ENCODE measurements at places on chromosomes 3 and 15. TPM values are rescaled to one million over a fixed set of nuclear protein-coding genes. Genes with fewer than 3 reads are reported as not detected.

The THBS1 gene
- total RNA-seq = 283 TPM

The MUC4 gene
- 0.03 TPM for total RNA-seq

The ARGFX gene
- total RNA-seq = not detected

The LMLN gene
- total RNA-seq = 10.1 TPM

The LTF gene
- 5.4 TPM for total RNA-seq

The ABHD14A gene
- 12.5 TPM for total RNA-seq

DNA sequence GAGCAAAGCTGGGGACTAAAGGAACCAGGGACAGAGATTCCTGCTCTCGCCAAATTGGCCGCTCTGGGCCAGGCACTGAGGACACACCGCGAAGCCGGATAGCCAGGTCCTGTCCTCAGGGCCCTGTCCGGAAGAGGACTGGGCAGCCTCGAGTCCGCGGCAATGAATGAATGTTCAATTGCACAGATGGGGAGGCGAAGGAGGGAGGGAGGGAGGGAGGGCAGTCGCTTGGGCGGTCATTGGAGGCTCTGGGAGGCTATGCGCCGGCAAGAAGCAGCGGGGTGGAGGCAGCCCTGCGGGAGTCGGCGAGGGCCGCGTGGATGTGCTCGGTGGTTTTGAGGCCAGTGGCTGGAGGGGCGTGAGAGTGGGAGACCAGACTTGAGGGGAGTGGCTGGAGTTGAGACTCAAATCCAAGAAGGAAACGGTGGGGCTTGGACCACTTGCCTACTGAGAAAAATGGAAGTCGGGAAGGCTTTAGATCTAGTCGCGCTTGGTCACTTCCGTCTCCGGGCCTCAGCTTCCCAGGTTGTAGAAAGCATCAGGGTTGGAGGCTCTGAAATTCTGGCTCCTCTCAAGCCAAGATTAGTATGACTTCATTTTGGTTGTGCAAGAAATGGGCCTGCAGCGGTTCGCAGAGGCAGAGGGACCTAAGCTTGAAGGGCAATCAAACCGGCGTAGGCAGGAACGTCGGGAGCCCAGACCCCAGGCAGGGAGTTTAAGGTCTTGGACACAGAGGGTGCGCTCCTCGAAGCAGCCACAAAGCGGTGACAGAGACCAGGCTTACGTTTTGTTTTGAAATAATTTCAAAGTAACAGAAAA lies 21.1 kb upstream of the PLXND1 start:
- no peak for DNase-seq

GRCh38 chr15:76974456-76975036 lies 20.4 kb upstream of the PSTPIP1 start:
- DNase-seq = no peak

DNA sequence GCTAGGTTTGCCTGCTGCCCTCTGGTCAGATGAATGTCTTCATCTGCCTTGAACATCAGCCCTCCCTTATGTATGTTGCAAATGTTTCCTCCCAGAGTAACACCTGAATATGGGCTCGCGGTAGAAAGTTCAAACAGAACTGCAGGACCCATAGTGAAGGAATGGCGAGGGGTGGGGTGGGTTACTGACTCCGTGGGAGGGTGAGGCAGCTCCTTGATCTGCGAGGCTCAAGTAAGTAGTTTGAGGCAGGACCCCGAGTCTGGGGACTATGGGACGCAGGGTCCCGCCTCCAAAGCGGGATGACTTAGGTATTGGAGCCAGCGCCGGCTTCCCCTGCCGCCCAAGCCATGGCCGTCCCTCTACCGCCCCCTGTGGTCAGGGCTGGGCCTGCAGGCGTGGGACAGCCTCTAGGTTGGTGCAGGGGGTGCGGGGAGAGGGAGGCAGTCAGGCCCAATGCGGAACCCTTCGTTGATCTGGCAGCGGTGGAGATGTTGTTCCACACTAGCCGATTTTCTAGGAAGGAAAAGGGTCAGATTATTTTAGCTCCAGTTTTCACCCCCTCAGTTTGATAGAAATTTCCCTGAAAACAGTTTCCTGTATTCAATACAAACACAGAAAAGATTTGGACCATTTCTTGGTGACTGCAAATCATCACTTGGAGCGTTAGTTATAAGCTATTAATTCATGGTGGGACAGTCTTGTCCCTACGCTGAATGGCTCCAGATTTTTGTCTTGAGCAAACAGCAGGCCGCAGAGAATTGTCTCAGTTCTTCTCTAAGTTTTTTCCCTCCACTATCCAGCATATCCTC lies 72.3 kb downstream of the CORO2B start:
- no peak for DNase-seq

DNA sequence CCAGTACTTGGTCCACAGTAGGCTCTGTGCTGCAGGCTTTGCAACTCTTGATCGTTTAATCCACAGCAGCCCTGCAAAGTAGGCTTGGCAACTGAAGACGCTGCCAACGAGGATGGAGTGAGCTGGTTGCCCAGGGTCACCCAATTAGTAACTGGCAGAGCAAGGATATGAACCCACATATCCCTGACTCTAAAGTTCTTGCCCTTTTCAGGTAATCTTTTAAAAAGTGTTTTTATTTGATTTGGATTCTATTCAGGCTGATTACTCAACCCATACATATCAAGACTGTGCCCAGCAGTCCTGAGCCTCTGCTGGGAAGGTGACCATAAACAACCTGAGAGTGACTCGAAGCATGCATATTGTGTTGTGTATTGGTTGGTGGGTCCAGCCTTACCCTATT lies 50.3 kb downstream of the PSMD6 start:
- DNase-seq = no peak

DNA sequence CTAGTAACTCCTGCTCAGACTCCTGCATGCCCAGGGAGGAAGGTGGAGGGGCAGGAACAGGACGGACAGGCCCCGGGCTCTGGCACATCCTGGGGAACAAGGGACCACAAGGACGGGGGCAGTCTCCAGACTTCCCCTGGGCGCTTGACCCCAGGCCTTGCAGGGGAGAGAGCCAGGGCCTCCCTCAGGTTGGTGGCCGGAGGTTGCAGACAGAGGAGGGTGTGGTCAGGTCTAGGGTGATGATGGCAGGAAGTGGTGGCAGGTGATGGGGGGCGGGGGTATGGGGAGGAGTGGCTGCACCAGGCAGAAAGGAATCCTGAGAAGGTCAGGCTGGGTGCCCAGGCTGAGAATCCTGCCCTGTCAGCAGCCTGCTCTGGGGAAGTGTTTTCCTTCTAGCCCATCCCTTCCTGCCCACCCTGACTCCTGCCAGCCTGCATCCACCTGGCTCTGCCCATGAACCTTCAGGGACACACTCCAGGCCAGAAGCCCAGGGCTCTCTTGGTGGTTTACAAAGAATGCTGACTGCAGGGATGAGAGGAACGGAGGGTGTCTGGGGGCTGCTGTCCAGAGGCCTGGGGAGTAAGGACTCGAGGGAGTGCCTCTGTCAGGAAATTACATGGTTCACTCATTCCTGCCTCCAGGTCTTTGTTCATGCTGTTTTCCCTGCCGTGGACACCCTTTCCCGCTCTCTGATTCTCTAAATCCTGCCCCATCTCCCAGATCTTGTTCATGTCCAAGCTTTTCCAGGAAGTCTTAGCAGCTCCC lies 15.8 kb downstream of the LOXL1 start:
- DNase-seq = no peak

GRCh38 chr3:132368962-132369361 lies 48.3 kb upstream of the DNAJC13 start:
- DNase-seq = no peak

- no peak for DNase-seq
These were observed 140.5 kb downstream of the LRRK1 start for GRCh38 chr15:101059381-101060341.

GRCh38 chr3:17846466-17846865 lies 104.0 kb upstream of the TBC1D5 start:
- DNase-seq = no peak

- no peak for DNase-seq
These were observed at the start of gene DNAJB8 for GRCh38 chr3:128466840-128467541. Gene DNAJB8, minus strand, starts transcription at chr3:128466890. Its CDS starts 3,645 bp downstream, at chr3:128463245.

DNA sequence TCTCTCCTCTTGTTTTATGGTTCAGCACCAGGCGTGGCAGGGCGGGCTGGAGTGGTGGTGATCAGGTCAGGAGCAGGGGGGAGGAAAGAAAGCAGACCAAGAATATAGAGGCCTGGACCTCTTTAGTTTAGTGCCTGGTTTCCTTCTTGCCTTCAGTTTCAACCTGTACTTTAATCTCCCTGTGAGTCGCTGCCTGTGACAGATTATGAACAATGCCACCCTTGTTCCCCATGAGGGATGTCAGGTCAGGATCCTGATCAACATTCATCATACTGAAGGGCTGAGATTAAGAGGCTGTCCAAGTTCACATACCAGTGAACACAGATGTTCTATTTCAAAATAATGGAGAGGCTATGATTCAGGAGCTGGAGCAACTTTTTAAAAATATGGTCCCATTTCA lies 11.4 kb downstream of the ENTPD3 start:
- no peak for DNase-seq

DNA sequence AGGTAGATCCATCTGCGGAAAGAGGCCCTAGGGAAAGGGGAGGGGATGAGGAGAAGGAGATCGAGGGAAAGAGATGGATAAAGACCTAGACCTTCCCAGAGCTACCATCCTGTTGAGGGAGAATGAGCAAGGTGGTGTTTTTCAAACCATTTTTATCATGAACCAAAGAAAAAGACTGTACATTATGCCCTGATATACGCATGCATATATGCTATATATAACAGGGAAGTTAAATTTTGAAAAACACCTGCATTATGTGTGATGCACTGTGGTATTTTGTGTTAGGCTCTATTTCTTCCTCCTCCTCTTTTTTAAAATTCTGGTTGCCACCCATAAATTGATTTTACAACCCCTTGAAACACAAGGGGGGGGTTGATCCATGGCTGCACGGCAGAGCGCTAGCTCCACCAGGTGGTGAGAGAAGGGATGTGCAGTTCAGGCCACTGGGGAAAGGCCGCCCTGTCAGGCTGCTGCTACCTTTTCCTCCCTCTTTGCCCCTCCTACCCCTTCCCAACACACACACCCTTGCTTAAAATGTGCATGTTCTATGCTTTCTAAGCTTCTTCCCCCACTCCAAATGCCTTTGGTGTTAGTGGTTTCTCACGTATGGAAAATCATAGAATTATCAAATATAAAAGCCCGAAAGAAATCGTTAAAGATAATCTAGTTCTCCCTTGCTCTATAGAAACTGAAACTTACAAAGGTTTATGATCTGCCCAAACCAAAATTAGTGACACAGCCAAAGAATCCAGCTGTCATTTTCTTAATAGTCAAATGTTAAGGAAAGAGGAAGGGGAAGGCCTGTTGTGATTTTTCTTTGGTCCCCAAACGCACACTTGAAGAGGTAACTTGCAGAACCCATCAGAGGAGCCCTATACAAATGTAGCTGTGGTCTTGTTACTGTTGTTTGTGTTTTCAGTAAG lies 262.0 kb upstream of the UMPS start:
- no peak for DNase-seq

- DNase-seq = no peak
These were observed 38.2 kb downstream of the PPARG start for GRCh38 chr3:12327021-12327420.

- no peak for DNase-seq
These were observed 333.8 kb upstream of the UMPS start for GRCh38 chr3:124396339-124396950.

DNA sequence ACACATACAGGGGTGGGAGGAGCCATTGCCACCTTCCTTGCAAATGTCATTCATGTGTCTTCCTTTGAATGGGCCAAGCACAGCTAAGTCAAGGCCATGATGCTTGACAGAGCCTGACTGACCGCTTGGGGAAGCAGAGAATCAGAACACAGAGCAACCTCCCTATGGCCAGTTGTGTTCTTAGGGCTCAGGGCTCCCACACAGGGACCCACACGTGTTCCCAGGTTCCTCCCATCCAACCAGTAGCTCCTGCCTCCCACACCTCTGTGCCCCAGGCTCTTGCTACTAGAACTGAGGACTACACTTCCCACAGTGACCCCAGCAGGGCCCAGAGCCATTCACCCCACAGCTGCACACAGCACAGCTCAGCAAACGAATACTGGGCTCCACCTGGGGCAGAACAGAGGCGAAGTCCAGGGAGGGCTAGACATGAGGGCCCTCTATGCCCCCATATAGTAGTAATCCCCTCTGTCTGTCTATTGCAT lies 42.9 kb downstream of the KLF15 start:
- no peak for DNase-seq

DNA sequence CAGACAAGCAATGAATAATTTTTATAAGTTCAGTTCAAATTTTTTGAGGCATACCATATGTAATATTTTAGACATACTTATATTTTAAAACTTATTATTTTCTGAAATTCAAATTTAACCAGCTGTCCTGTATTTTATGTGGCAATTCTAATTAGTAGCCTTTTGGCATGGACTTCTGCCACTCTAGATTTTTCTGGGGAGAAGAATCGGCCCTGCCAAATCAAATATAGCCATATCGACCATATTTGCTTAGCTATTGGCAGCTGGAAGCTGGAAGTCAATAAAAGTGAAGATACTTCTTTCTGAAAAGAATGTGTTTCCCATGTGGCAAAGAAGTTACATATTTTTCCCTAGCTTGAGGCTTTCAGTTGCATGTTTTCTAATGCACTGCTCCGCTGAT lies 9.4 kb upstream of the RBMS3 start:
- DNase-seq = no peak

DNA sequence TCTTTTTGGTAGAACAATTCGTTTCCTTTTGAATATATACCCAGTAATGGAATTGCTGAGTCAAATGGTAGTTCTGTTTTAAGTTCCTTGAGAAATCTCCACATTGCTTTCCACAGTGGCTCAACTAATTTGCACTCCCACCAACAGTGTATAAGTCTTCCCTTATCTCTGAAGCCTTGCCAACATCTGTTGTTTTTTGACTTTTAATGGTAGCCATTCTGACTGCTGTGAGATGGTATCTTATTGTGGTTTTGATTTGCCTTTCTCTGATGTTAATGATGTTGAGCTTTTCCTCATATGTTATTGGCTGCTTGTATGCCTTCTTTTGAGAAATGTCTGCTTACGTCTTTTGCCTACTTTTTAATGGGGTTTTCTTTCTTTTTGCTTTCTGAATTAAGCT lies 270.6 kb upstream of the MEIS2 start:
- no peak for DNase-seq

DNA sequence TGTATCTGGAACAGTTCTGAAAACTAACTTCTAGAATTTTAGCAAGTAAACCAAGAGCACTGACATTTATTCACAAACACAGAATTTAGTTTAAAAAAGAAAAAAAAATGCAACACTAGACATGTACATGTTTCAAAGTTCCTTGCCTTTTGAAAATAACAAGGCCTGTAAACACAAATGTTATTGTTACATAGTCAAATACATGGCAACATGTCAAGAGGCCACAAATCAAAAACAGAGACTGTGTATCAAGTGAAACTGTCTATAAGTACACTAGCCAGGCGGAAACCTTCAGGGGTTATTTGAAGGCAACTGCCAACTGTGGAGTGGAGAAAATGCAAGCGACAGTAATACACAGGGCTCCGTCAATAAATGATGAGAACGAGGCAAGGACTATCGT lies 547.6 kb downstream of the FOXP1 start:
- no peak for DNase-seq

GRCh38 chr15:91186904-91187656 lies 87.0 kb downstream of the SV2B start:
- no peak for DNase-seq

- DNase-seq = no peak
These were observed 37.5 kb downstream of the SNAPC5 start for GRCh38 chr15:66459818-66460615.

- no peak for DNase-seq
These were observed 821.6 kb downstream of the TUSC7 start for GRCh38 chr3:117531078-117531767.
